ENCODE measurements at places on chromosomes 7 and 10. TPM values are rescaled to one million over a fixed set of nuclear protein-coding genes. Genes with fewer than 3 reads are reported as not detected.

- peak; percentile 15 for DNase-seq
Measured at GRCh38 chr10:49408519-49409306, 12.8 kb upstream of the DRGX start.

Gene IFIT3
- total RNA-seq: 6.1 TPM

- no peak for DNase-seq
Measured at GRCh38 chr7:4791101-4791737, 15.8 kb downstream of the AP5Z1 start.

DNA sequence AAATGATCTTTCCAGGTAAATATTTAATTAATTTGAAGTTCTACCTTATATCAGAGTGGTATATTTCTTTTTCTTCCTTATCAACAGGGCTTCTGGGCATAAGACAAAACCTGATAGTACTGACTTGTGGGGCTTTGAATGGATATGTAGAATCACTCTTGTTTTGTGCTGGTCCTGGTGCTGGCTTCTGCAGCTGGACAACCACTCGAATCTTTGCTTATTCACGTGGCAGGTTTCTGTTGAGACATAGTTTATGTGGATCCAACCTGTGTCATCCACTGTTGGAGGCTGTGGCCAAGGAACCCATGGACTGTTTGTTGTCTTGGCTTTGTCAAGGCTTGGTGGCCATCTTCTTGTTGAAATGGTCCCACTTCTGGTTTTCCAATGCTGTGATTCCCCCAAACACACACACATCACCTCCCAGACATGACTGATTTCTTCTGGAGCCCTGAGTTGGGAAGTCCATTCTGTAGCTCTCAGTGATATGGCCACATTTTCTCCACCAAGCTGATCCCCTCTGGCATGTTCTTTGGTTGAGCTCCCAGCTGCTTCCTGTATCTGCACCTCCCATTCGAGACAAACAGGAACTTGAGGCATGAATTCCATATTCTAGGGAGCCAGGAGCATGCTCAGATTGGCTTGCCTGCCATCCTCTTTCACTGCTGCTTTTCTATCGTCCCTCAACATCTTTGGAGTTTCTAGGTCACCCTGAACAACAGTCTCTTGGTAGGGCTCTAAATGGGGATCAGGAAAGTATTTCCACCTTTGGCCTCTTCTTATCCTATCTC lies 19.5 kb downstream of the TAS2R41 start:
- no peak for DNase-seq

DNA sequence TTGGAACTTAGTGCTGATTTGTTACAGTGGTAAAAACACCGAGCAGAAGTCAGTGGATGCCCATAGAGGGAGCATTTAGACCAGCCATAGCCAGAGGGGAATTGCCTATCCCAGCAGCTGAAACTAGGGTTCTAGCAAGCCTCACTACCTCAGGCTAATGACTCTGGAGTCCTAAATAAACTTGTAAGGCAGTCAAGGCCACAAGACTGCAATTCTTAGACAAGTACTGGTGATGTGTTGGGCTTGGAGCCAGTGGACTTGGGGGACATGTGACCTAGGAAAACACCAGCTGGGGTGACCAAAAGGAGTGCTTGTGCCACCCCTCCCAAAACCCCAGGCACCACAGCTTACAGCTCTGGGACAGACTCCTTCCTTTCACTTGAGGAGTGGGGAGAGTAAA lies 209.0 kb downstream of the MAGI2 start:
- DNase-seq: no peak
